ENCODE measurements at places on chromosomes 6 and 20.
A peak's percentile ranks its signal among the peaks of the same experiment; 100 is the strongest.

- peak; percentile 12 for DNase-seq
Measured at GRCh38 chr6:8982668-8983067, 547.3 kb upstream of the SLC35B3 start.

DNA sequence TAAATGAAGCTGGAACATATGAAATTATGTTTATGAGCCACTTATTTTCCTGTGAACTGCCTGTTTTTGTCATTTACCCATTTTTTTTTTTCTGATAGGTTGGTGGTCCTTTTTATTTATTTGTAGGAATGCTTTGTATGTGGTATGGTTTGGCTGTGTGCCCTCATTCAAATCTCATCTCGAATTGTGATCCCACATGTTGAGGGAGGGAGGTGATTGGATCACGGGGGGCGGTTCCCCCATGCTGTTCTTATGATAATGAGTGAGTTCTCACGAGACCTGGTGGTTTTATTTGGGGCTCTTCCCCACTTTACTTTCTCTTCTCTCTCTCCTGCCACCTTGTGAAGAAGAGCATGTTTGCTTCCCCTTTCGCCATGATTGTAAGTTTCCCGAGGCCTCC, 77.3 kb downstream of the CDH26 start:
- no peak for DNase-seq

DNA sequence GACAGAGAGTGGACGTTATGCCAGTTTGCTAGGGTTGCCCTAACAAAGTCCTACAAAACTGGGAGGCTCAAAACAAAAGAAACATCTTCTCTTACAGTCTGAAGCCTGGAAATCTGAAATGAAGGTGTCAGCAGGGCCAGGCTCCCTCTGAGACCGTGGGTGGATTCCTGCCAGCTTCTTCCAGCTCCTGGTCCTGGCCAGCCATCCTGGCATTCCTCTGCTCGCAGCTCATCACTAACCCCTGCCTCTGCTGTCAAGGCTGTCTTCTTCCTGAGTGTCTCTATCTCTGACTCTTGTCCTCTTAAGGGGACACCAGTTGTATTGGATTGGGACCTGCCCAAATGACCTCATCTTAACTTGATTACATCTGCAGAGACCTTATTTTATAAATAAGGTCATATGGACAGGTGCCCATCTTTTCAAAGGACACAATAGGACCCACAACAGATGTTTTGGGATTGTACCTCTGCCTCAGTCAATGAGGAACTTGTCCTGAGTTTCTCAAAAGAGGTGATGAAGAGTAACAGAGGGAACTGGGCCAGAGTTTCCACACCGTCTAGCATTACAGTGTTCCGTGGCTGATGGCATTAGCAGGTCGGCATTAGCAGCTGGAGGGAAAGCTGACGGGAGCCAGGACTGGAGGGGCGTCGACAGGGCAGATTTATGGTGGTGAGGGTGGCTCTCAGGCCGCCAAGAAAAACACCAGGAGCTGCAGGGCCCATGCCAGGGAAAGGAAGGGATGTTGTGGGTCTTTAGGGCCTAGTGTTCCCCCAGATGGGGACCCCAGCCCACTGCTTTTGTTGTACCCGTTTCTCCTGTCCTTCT, 157.3 kb downstream of the TBXT start:
- DNase-seq = no peak

DNA sequence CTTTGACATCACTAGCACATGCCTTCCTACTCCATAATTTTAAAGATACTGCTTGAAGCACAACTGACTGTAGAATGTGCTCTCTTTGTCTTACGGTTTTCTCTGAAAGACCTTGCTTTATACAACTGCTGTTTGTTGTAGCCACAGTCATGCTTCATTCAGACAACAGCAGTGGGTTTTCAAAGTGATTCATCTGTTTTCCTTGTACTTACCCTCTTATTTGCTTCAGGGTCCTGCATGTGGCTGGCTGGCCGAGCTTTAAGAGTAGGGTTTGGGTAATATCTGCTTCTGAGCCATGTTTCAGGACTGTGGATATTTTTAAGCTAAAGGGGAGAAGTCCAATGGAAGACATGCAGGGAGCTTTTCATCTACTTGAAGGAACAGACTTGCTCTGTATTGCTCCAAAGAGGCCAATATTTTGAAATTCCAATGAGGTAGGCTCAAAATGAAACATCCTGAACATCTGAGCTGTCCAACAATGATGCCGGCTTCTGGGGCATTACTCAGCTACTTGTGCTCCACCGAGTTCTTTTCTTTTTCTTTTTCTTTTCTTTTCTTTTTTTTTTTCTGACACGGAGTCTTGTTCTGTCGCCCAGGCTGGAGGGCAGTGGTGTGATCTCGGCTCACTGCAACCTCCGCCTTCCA, 160.2 kb upstream of the SGK1 start:
- no peak for DNase-seq

DNA sequence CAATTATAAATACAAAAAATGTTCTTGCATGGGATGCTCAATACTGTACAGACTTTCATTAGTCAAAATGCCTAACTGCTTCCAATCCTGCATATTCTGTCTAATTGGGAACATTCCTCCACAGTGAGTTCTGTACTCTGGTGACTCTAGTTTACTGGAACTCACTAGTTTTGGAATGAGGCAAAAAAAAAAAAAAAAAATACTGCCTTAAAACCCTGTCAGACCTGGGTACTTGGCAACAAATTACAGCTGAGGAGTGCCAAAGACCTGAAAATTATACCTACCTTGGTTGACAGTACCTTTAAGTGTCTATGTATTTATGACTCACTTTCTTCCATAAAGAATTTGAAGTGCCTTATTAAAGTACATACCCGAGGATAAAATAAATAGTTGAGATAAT, 276.7 kb downstream of the FARS2 start:
- no peak for DNase-seq

DNA sequence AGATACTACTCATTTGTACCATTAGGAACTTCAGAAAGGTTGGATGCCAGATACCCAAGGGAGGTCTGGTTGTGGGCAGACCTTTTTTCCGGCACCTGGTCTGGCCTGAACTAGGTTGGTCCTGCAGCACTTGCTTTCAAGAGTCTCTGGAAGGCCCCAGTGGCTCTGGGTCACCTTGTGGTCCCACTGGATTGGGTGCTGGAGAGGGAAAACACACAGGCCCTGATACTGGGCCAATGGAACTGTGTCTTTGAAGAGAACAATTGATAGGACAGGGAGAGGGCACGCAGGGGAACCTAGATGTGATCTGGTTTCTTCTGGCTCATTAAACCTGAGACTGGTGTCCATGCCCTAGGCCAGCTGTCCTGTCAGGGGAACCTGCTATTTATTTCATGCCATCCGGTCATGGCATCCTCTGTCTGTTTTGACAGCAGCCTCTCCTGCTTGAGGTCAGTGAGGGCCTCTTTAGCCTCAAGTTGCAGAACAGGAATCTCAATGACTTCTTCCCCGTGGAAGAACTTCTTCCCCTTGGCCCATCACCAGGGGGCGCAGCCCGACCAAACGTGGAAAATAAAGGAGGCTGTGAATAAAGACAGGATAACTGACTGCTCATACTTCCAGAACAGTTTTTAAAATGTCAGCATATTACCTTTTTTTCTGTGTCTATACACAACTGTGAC, 25.0 kb downstream of the TAF8 start:
- peak; percentile 54 for DNase-seq

DNA sequence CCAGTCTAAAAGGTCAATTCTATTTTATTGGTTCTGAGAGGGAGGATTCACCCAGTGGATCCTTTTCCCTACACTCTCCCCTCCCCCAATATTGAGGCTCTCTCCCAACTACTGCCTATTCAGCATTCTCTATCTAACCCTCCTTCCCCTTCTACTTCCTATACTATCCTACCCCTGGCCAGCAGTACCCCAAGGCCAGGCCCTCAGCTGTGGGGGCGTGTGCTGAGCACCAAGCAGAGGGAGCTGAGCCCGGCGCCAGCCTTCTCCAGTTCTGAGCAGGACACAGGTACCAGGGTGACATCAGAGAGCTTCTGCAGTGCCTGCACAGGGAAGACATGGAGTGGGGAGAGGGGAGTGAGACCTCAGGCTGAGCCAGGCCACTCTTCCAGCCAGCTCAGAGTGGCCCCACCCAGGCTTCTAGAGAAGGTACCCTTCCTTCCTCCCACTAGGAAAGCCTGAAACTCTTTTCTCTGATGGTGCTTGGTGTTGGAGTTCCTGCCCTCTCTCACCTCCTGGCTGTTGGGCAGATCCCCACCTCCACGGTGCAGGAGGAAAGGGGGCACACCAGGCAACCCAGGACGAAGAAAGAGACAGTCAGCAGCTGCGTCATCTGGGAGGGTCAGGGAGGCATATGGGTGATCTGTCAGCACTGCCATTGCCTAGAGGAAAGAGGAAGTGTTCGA, 1.9 kb downstream of the DDAH2 start:
- DNase-seq = peak; percentile 39

DNA sequence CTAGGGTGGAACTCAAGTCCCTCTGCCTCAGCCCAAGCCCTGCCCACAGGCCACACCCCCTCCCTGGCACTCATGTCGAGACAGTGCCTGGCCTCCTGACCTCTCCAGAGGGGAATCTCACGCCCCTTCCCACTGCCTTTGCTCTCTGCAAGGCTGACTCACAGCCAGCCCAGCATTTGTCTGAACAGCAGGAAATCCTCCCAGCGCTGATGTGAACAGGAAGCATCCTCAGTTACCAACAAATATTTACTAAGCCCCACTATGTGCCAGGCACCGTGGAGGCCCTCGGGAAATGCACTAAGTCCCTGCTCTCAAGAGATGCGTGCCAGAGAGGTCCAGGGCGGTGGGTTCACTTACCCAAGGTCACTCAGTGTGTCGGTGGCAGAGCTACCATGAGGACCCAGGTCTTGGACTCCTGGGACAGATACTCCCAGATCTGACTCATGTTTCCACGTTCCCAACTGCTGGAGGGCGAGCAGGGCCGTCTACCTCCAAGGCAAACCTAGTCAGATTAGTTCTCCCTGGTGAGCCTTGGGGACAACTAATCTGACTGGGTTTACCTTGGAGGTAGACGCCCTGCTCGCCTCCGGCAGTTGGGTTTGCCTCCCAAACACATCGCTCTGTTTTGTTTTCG, 7.8 kb downstream of the ADA start:
- DNase-seq = peak; percentile 100

- DNase-seq = no peak
Measured at GRCh38 chr6:40456390-40457013, 130.7 kb downstream of the LRFN2 start.

- DNase-seq = no peak
Measured at GRCh38 chr20:8082989-8083388, 49.1 kb upstream of the PLCB1 start.

- DNase-seq = no peak
Measured at GRCh38 chr20:32028647-32029372, 18.6 kb downstream of the CCM2L start.

- DNase-seq = peak; percentile 14
Measured at GRCh38 chr6:168908887-168909286, 344.8 kb downstream of the THBS2 start.

GRCh38 chr6:143253586-143253985, 192.9 kb downstream of the AIG1 start:
- no peak for DNase-seq

GRCh38 chr6:68468244-68468884, 166.7 kb upstream of the ADGRB3 start:
- DNase-seq = no peak

- no peak for DNase-seq
Measured at GRCh38 chr6:154981079-154981870, 13.8 kb upstream of the TIAM2 start.

GRCh38 chr6:50845499-50846143, 26.9 kb downstream of the TFAP2B start:
- no peak for DNase-seq

DNA sequence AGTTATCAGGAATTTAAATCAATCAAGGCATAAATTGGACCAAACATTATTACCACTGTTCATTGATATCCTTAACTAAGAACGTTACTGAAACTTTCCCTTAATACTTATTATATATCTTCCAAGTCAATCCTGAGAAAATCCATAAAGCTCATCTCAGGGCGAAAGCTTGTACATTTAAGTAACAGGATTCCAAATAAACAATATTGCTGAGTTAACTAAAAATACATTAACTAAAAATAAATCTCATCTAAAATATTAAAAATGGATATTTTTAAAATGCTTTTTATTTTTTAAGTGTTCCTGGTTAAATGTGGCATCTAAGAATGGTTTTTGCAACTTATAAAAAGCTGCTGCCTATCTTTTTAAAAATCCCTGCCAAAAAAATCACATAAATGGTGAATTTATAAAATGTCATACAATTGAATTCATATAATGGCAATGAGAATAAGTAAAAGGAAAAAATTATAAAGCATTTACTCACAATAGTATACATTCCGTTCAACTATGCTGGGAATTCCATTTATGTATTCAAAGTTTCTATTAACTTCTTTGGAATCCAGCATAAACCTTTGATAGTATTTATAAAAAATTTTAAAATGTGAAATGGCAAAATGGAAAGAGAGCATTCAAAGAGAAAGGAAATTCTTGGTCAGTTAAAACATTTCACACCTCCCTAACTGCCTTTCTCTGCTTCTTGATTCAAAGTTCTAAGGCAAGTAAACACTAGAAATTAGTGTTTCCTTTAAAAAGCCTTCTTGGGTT, 20.8 kb upstream of the GMDS start:
- DNase-seq = no peak

DNA sequence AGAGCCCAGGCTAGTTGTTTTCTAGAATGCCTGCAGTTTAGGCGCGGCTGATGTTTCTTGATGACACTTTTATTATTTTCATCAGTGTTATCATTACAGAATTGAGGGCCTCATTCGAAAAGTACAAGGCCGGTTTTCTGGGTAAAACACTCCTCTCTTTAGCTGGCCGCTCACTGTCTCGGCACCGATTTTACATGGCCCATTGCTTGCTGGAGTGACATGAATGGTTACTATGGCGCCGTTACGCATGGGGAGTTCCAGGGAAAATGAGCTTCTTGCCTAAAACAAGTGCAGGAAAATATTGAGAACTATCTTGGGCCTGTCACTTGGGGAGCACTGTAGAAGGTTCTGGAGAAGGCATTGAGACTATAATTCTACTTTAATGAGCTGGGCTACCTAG, 317.8 kb downstream of the CDH4 start:
- no peak for DNase-seq

GRCh38 chr6:131954775-131955107, 3.6 kb upstream of the CCN2 start:
- peak; percentile 93 for DNase-seq

DNA sequence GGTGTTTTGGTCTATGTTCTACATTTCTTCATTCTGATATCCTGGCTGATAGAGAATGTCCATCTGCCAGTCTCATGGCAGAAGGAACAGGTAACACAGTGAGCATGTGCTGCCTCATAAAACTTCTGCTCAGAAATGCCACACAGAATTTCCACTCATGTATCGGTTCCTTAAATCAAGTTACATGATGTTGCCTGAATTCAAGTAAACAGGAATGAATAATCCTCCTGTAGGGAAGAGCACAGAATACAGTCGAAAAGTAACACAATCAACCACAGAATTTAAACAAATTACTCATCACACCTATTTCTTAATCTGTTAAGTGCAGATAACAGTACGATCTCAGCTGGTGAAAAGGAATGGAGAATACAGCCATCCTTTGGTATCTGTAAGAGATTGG, 74.7 kb downstream of the FAM217A start:
- DNase-seq = no peak

DNA sequence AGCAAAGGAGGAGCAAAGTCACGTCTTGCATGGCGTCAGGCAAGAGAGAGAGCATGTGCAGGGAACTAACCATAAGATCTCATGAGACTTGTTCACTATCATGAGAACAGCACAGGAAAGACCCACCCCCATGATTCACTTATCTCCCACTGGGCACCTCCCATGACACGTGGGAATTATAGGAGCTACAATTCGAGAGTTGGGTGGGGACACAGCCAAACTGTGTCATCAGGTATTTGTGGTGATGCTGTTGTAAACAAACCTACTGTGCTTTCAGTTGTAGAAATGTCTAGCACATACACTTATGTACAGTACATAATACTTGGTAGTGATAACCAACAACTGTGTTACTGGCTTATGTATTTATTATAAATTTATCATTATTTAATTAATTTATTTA, 128.3 kb downstream of the UTRN start:
- DNase-seq = no peak
